Activated CD4-positive, alpha-beta memory T cell treated with anti-CD3 and anti-CD28 coated beads, Interleukin-2, amount 10 ng/mL, durations not matched to agents 7 days and 5 days (primary cell): ENCODE measurements at places on chromosomes 3 and 15. TPM values are rescaled to one million over a fixed set of nuclear protein-coding genes. Genes with fewer than 3 reads are reported as not detected.

KBTBD12 gene
- not detected for total RNA-seq

PLSCR5 gene
- total RNA-seq: not detected

LRRIQ4 gene
- not detected for total RNA-seq

ABHD6 gene
- 4.5 TPM for total RNA-seq

DHFR2 gene
- 10.4 TPM for total RNA-seq

SKOR1 gene
- total RNA-seq: 0.23 TPM

- DNase-seq: no peak
Measured at GRCh38 chr3:134651347-134652041, 672 bp upstream of the KY start.

- no peak for DNase-seq
Measured at GRCh38 chr15:99485153-99485961, 80.4 kb upstream of the MEF2A start.

DNA sequence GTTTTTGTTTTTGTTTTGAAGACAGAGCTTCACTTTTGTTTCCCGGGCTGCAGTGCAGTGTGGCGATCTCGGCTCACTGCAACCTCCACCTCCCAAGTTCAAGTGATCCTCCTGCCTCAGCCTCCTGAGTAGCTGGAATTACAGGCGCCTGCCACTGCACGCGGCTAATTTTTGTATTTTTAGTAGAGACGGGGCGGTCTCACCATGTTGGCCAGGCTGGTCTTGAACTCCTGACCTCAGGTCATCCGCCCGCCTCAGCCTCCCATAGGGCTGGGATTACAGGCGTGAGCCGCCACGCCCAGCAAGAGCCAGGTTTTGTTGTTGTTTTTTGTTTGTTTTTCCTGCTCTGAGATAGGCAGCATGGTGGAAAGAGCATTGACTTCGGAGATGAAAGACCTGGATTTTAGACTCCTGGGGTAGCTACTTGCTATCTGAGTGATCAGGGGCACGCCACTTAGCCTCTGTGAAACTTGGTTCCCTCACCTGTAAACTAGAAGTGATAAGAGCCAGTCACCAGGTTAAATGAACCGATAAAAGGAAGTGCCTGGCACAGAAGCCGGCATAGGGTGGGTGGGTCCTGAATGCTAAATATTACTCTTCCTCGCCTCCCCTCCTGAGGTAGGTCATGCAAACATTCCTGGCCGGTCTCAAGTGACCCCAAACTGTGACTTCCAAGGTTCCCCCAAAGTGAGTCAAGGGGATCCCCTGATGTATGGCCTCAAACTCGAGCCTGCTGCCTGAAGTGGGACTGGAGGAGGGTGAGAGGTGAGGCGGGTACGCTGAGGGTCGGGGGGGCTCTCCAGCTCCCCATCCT lies 62.9 kb upstream of the MCF2L2 start:
- DNase-seq: no peak

DNA sequence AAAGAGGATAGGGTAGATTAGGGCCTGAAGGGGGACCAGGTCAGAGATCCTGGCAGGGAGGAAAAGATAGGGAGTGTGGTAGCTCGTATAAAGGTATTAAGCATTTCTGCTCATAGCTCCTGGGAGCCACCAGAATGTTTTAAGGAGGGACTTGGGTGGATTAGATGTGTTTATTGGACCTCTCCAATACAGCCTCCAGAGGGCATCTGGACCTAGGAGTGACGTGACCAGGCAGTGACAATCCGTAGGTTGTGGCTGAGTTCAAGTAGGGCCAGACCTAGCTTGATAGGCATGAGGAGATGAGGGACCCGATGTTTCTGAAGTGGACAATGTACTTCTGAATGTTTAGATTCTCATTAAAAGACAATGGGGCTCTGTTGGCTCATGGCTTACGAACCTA lies 435.2 kb downstream of the MCTP2 start:
- DNase-seq: no peak

GRCh38 chr3:169965562-169966427 lies 812 bp upstream of the SEC62 start:
- DNase-seq: no peak

DNA sequence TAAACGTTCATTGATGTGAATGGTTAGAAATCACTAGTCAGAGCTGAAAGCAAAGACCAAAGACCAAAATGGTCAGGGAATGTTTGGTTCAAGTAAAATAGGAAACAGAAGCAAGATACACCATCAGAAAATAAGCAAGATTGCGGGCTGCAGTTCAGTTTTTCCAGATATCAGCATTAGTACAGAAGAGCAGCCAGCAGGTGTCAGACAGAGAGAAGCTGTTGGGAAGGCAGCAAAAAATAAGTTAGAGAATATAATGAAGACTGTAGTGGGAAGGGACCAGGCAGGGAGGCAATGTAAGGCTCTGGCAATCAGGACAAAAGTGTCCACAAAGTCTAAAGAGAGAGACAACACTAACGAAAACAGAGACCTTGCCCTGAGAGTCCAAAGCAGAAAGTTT lies 639.4 kb upstream of the NAALADL2 start:
- DNase-seq: no peak

DNA sequence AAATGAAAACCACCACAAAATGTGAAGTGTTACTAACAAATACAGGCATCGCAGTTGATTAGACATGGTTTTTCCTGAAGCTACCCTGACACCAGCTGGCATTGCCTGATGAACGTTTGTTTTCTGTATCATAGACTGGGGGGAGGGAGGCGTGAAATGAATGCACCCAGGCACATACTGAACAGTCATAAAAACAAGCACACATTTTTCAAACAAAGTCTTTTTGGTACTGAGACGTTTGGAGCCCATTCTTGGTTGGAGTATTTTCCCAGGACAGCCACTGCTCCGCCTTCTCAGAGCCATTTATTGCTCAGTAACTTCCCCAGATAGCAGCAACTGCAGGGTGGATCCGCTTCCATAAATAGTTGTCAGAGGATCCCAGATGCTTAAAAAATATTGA lies 52.4 kb downstream of the KLF13 start:
- DNase-seq: no peak
